ENCODE measurements at places on chromosomes 11 and 22. TPM values are rescaled to one million over a fixed set of nuclear protein-coding genes. Genes with fewer than 3 reads are reported as not detected.

The SCN4B gene
- total RNA-seq, result 11.8 TPM

DNA sequence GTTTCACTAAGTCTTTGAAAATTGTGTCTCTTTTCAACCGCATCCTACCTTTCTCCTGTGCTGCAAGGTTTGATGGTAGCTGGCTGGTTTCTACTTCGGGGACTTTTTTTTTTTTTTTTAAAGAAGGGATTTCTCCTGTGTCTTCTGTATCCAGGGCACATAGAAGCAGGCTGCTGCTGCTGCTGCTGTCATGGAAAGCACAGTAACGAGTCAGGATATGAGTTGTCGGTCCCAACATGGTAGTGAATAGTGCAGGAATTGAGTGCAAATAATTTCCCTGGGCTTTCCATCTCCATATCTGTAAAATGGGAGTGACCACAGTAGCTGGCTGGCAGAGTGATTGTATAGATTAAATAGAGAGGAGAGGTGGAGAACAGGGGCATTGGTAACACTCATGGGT is 118.3 kb upstream of the NAV2 start:
- no peaks in the 10 kb centered on the region for H3K36me3 ChIP-seq
- H3K4me1 ChIP-seq, result peaks cover 2% of the 10 kb centered on the region
- H3K27me3 ChIP-seq, result no peaks in the 10 kb centered on the region
- peak overlapping the region; percentile 38 for H3K27ac ChIP-seq
- DNase-seq, result no peak
- no peak overlapping the region for H3K4me3 ChIP-seq

- no peak overlapping the region for H3K4me3 ChIP-seq
- H3K36me3 ChIP-seq, result no peaks in the 10 kb centered on the region
- DNase-seq, result no peak
- H3K4me1 ChIP-seq, result no peaks in the 10 kb centered on the region
- no peak overlapping the region for H3K27ac ChIP-seq
Measured at GRCh38 chr11:13333456-13333957, 55.9 kb downstream of the BMAL1 start.

The MEI1 gene
- 1.4 TPM for total RNA-seq

DNA sequence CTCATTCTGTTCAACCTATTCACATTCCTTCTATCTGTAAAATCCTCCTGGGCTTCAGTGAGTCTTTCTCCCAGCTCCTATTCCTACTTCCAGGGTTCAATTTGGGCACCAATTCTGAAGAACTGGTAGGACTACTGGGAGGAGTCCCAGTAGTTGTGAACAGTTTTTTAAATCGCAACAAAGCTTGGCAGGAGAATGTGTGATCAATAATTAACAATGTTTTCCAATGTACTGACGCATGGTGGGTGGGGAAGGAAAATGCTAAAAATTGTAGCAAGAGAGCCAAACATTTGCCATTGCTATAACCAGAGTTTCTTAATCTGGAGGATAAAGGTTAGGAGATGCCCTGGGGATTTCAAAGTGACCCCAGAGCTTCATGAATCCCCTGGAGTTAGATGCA is 27.3 kb upstream of the PRSS23 start:
- no peaks in the 10 kb centered on the region for H3K4me1 ChIP-seq
- no peak for DNase-seq
- H3K27ac ChIP-seq, result no peak overlapping the region
- no peak overlapping the region for H3K4me3 ChIP-seq
- no peaks in the 10 kb centered on the region for H3K36me3 ChIP-seq

DNA sequence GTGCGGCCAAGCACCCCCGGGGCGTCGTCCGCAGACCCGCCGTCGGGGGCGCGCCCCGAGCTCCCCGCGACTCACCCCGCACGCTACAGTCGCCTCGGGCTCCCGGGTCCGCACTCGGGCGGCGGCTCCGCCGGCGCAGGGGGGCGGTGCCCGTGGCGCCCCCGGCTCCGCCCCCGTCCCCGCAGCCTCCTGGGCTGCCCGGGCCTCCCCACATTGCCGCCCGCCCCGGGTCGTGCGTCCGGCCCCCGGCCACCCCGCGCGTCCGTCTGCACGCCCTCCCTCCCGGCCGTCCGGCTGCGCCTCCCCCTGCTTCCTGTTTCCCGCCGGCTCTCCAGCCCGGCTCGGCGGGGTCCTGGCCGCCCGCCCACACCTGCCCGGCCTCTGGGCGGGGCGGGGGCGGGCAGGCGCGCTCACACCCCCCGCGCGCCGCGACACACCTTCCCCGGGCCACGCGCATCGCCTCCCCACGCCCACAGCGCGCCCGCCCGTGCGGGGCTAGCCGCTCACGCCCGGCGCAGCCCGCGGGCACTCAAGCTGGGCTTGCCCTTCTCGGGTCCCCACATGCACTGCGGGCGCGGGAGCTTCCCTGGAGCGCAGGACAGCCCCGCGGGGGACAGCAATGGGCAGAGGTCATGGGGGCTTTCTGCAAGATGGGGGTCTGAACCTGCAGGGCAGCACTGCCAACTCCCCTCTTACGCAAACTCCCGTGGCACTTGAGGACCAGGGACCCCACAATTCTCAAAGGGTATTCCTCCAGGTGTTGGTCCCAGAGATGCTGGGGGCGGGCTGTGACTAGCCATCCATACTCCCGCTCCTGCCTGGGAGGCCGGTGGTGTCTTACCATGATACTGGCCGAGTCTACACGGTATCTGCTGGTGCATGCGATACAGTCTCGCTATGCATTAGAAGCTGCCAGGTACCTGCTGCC is at the start of gene CARD10:
TSS of gene CARD10 (minus strand) at position 148 of the 928 bp plus-strand sequence. CDS start 215 bp downstream, outside the sequence.
- no peak within 1 kb of the TSS for H3K27ac ChIP-seq
- H3K36me3 ChIP-seq, result no peaks in the 10 kb centered on the region
- peak within 1 kb of the TSS; percentile 58 for H3K4me3 ChIP-seq
- H3K4me1 ChIP-seq, result no peaks in the 10 kb centered on the region
- no peaks in the 10 kb centered on the region for H3K27me3 ChIP-seq

DNA sequence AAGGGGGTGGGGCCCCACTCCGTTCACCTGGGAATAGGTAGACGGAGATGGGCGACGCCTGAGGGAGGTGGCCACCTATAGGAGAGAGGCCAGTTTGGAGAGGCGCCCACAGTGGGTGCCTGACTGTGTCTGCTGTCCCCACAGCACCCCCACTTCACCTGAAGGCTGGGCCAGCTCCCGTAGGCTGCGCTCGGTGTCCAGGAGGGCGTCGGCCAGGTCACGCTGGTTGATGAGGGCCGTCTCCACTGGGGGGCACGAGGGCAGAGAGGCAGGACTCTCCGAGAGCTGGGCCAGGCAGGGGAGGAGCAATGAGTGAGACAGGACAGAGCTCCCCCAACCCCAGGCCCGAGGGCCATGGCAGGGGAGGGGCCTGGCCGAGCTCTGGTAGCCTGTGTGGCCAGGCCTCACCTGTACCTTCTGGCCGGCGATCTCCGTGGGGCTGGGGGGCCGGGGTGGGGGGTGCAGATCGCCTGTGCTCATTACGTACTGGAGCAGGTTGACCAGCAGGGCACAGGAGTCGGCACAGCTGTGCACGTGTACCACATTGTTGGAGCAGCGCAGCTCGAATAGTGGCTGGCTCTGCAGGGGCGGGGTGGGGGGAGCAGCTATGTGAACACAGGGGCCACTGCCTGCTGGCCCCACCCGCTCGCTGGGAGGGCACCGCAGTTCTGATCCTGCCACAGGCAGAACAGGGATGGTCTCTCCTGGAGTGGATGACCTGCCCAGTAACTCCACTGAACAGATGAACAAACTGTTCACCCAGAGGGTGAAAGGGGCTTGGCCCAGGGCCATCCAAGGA is 14.7 kb downstream of the ATG2A start:
- no peak overlapping the region for H3K4me3 ChIP-seq
- no peak overlapping the region for H3K27ac ChIP-seq
- H3K36me3 ChIP-seq, result no peaks in the 10 kb centered on the region
- no peaks in the 10 kb centered on the region for H3K4me1 ChIP-seq
- no peak for DNase-seq

DNA sequence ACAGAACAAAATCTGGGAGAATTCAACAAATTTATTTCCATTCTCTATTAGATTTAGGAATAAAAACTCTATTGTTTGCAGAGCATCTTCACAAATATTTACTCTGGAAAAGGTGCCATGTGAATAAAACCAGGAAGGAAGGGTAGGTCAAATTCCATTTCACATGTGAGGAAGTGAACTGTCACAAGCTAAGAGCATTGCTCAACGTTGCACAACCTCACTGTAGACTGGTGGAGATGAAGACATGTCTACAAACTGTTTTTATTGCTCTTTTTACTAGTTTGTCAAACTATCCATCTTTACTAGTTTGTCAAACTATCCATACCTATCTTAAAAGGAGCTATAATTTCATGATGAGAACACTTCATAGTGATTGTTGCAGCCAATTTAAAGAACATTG is 236.4 kb downstream of the CNTN5 start:
- no peaks in the 10 kb centered on the region for H3K4me1 ChIP-seq
- DNase-seq, result no peak
- no peaks in the 10 kb centered on the region for H3K36me3 ChIP-seq
- no peak overlapping the region for H3K27ac ChIP-seq
- no peak overlapping the region for H3K4me3 ChIP-seq
